Prostate gland (tissue), 2 donors: ENCODE measurements at places on chromosomes 12 and 14. TPM values are rescaled to one million over a fixed set of nuclear protein-coding genes. Genes with fewer than 3 reads are reported as not detected.

RALGAPA1 gene
- 66.6 TPM for total RNA-seq

MYF6 gene
- total RNA-seq, result not detected

ITGA5 gene
- 44.2 TPM for total RNA-seq

TCL1B gene
- total RNA-seq, result 1.4 TPM

ATF7 gene
- total RNA-seq, result 37.9 TPM

IL23A gene
- not detected for total RNA-seq

CLEC12A gene
- 0.18 TPM for total RNA-seq

MGST1 gene
- total RNA-seq, result 28.4 TPM

ASIC1 gene
- 2.7 TPM for total RNA-seq

CCDC198 gene
- total RNA-seq, result not detected

DPF3 gene
- not detected for total RNA-seq

DYNLL1 gene
- total RNA-seq, result 303 TPM

CPNE6 gene
- total RNA-seq, result 8.8 TPM

PTPRQ gene
- total RNA-seq, result 1.9 TPM

KRR1 gene
- total RNA-seq, result 21.6 TPM

DLK1 gene
- 100.0 TPM for total RNA-seq

AHNAK2 gene
- total RNA-seq, result 18.3 TPM

KCNH3 gene
- total RNA-seq, result 2.2 TPM

GPATCH2L gene
- 39.0 TPM for total RNA-seq

DDX51 gene
- total RNA-seq, result 12.7 TPM

ALDH1L2 gene
- total RNA-seq, result 2.6 TPM

IFT43 gene
- total RNA-seq, result 43.1 TPM

ASCL1 gene
- 0.34 TPM for total RNA-seq

CDKN1B gene
- 110 TPM for total RNA-seq

PPP4R4 gene
- total RNA-seq, result 9.5 TPM

EFS gene
- total RNA-seq, result 26.5 TPM
